ENCODE measurements at places on chromosomes 7 and 10. TPM values are rescaled to one million over a fixed set of nuclear protein-coding genes. Genes with fewer than 3 reads are reported as not detected.

Gene TRIM74
- total RNA-seq, result not detected

Gene CDC14C
- total RNA-seq, result not detected

- no peak for DNase-seq
Measured at GRCh38 chr10:119495021-119495505, 47.5 kb downstream of the RGS10 start.

DNA sequence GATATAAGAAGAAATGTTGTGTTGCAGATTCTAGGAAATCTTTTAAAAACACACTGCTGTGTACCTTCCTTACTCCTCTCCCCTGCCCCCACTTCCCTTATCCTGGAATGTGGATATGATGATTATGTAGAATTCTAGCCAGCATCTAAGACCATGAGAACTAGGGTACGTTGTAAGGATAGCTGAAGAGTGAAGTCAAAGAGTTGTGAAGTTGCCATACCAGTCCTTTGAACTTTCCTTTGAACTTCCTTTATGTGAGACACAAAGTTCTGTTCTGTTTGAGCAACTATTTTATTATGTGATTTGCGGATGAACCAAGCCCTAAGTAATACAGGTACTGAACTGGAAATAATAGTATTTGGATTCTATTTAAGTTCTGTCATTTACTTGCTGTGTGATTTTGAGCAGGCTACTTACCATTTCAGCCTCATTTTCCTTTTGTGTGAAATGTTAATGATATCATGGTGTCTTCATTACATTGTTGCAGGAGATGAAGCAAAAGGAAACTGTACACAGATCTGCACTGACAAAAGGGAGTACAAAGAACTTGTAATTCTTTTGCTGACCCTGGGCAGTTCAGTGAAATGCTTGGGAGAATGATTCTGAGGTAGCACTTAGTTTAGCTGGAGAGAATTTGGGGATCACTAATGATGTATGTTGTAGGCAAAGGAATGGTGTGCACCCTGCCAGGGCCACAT, 31.4 kb downstream of the RPA3 start:
- DNase-seq, result no peak

GRCh38 chr10:132946-133898, 2.0 kb upstream of the ZMYND11 start:
- DNase-seq, result no peak

Measured in skin of body (tissue), 3 donors.